ENCODE measurements at places on chromosomes 4 and X.

DNA sequence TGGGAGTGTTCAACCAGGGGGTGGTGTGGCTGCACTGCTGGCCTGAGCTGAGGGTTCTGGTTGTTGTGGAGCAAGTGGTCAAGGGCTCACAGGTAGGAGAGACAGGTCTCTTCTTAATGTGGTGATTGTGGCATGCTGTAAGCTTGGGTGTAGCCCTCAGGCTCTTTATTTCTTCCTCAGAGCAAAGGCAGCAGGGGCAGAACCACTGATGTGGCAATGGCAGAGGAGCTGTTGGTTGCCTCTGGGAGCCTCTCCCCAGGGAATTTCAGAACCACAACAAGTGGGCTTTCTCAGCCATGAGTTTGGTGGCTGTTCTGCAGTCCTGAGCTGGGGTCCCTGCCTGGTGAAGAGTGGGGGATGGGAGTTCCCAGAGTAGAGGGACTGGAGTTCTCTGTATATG, 1017.2 kb downstream of the SH3BGRL start:
- DNase-seq, result no peak

DNA sequence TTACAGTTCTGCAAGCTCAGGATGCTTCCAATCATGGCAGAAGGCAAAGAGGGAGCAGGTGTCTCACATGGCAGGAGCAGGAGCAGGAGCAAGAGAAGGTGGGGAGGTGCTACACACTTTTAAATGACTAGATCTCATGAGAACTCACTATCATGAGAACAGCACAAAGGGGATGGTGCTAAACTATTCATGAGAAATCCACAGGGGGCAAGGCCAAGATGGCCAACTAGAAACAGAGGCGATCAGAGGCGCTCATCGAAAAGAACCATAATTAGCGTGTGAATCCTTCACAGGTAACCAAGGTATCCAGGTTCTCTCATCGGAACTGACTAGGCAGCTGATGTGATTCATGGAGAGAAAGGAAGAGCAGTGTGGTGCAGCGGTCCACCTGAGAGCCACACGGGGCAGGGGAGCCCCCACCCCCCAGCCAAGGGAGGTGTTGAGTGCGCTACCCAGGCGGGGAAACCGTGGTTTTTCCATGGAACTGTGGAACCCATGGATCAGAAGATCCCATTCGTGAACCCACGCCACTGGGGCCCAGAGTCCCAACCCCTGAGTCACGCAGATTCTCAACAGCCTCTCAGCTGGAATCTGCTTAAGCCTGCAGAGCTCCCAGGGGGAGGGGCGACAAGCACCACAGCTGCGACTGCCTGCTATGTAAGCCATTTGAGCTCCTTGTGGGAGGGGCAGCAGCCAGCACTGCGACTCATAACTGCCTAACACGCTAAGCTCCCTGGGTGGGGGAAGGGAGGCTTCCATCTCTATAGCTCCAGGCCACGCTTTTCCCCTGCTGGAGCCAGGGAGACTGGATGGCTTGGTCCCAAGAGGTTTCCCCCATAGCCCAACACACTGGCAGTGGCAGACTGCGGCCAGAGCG, 46.7 kb downstream of the FGF16 start:
- no peak for DNase-seq

- DNase-seq, result no peak
Observed at GRCh38 chr4:113935190-113935589, 44.3 kb downstream of the ARSJ start.

- DNase-seq, result no peak
Observed at GRCh38 chrX:72644946-72645345, 69.2 kb downstream of the PHKA1 start.

DNA sequence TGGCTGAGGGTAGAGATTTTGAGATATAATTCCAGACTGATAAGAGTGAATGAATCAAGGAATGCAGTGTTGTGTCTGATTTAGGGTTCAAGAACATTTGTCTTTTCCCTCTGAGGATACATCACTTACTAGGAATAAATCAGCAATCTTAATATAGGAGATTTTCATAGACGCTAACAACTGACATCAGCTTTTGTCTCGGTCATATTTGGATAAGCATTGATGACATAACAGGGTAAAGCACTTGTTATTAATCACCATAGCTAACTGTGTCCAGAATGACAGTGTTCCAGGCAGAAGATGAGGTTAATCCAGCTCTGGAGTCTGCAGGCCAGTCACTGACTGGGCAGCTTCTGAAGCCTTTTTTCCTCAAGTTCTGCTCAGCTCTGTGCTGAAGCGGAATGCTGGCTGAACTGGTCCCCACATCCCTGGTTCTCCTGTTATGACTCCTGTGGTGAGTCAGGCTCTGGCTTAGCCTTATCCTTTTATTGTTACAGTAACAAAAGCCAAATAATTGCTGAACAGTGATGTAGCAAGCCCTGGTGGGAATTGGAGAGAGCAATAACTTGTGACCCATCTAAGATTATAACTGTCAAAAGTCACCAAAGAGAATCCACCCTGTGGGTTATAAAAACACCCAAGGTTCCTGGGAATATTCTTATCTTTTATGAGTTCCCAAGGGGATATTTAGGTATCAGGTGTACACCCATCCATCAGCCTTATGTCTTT, 41.8 kb downstream of the FNIP2 start:
- peak; percentile 68 for DNase-seq

DNA sequence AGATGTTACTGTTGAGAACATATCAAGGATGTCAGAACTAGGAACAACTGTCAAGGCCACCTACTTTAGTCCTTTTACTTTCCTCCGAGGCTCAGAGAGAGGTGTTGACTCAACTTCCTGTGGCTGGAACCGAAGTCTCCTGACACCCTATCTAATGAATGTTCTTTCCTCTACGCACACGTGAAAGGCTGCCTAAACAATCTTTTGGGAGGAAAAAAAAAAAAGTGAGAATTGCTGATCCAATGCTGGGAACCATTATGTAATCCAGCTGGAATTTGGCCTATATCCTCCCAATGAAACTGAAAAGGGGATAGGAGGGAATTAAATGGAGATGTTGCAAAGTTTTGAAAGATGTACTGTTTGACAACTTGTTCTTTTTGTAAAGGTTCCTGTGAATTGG, 8.3 kb upstream of the MAP7D3 start:
- no peak for DNase-seq

GRCh38 chr4:1874201-1874600, 3.0 kb downstream of the NSD2 start:
- peak; percentile 28 for DNase-seq

- peak; percentile 67 for DNase-seq
Observed at GRCh38 chr4:16794816-16795445, 103.5 kb downstream of the LDB2 start.

DNA sequence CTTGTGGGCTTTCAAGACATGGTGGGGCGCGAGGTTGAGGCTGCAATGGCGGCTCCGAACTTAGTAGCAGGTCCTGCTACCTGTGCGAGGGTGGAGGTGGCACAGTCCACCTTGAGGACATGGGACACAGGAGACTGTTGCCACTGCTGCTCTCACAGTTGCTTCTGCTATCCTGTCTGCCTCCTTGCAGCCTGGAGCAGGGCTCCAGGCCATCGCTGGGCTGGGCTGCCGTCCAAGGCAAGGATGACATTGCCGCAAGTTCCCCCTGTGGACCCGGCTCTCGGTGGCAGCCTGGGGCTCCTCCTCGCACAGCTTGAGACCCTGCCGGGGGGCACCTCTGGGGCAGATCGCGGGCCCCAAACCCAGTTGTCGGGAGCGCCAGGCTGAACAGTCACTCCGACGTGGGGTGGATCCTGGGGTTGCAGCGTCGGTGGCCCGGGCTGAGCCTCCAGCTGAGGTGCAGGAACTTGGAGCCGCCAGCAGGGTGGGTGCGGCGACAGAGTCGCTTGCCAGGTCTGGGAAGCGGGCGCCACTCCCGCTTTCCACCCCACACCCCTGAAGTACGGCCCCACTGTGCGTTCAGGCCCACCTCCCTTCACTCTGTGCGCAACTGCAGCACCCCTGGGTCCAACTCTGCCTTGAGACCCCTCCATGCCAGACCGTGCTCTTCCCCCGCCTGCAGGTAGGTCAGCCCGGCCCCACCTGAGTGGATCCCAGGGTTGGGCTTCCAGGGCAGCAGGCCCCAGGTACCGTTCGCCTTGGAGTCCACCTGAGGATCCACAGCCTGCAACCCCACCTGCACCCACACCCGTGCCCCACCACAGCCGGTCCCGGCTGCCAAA, 192.7 kb upstream of the NUDT6 start:
- no peak for DNase-seq

DNA sequence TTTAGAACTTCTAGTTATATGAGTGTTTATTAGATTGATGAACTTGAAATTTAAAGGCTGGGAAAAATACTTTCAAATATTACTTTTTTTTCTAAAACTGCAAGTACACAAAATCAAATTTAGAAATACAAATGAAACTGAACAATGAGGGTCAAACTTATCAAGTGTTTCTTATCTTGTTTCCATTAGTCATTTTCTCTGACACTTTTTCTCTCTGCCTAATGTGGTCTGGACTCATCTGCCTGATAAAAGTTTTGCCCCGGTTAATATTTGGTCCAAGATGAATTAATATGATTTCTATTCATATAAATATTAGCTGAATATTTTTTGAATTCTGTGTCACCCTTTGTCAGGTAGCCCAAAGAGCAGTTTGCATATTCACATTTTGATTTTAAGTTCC, 8.7 kb upstream of the HPGDS start:
- DNase-seq, result no peak

DNA sequence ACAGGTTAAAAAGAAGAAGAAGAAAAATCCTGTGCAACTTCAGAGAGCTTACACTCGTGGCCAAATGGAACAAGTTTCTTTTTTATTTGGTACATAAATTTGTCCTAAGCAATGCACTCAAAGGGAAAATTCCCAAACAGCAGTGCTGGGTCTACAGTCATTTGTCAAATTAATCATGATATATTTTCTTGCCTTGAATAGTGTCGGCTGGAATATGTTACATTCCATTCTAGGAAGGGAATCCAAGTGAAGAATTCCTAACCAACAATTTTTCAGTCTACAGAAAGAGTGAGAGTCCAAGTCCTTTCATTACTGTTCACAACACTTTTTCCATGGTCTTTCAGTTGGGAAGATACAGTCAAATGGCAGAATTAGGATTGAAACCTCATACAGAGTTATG, 63.9 kb downstream of the HAND2 start:
- DNase-seq, result no peak

GRCh38 chr4:1195891-1196401, 23.6 kb upstream of the SPON2 start:
- no peak for DNase-seq

DNA sequence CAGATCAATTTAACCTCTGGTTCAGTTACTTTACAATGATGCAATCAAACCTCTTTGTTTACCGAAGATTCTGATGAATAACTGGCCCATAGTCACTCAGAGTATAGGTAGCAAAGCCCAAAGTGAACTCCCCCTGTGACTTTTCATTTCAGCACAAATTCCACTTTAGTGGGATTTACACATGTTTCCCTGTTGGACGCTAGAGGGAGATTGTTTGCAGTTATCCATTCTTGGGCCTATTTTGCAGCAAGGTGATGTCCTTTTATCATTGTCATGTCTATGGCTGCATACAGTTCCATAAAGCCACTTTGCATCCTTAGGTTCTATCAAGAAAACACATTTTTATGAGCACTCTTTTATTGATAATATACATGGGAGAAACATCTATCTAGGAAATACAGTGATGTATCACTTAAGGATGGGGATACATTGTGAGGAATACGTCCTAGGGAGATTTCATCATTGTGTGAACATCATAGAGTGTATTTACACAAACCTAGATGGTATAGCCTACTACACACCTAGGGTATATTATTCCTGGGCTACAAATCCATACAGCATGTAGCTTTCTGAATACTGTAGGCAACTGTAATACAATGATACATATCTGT, 14.5 kb upstream of the DKK2 start:
- DNase-seq, result peak; percentile 29

GRCh38 chr4:102606846-102607450, 105.8 kb downstream of the NFKB1 start:
- DNase-seq, result no peak

GRCh38 chr4:7892212-7893019, 47.2 kb downstream of the AFAP1 start:
- DNase-seq, result no peak

DNA sequence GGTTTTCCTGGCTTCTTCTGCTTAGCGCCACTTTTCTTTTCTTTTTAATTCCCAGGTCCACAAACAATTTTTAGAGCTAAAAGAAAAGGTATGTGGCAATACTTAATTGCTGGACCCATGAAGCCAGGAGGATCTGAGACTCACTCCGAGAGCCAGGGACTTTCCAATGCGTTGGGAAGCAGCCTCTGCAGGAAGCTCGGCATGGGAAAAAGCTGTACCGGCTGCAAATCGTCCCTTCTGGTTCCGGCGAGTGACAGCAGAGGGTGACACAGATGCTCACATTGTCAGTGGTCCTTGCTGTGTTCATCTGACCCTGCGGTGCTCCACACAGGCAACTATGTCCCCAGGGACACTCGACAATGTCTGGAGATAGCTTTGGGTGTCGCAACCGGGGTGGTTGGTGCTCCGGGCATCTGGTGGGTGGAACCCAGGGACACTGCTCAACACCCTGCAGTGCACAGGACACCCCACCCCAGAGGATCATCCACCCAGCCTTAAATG, 164.0 kb downstream of the PRKX start:
- no peak for DNase-seq

GRCh38 chr4:149370785-149371420, 444.7 kb downstream of the IQCM start:
- DNase-seq, result peak; percentile 65

DNA sequence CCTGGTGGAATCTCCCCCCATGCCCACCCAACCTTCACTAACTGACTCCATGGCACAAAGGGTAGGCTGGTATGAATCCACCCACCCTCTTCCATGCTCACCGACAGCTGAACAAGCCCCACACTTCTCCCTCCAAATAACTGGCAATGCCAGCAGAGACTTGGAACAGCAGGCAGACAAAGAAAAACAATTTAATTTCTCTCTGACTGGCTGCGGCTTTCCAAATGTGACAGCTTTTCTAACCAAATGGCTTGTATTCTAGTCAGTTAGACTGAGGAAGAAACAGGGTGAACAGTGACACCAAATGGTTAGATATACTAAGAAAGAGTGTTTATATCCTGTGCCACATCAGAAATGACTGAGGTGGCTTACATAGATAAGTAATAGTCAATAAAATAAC, 199.3 kb upstream of the ADAMTS3 start:
- DNase-seq, result no peak

- DNase-seq, result no peak
Observed at GRCh38 chr4:100708776-100709175, 191.0 kb upstream of the EMCN start.

DNA sequence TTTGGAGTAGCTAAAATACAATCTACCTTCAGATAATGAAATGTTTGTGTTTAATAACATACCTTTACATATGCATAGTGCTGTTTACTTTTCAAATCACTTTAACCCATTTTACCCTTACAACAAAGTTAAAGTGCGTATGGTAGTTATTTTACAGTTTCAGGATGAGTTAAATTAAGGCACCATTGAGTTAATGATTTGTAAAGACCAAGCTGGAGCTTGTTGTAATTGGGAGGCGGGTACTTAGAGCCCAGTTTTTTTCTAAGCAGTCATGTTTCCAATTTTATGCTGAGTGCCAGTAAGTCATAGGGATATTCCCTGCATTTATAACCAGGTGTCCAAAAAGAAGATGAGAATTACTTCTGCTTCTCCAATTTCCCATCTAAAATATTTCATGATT, 84.2 kb upstream of the NRK start:
- DNase-seq, result no peak

Measured in HT-29 (cell line).